ENCODE measurements at places on chromosomes 16 and 17. TPM values are rescaled to one million over a fixed set of nuclear protein-coding genes. Genes with fewer than 3 reads are reported as not detected.

Gene SKAP1
- 0.79 TPM for total RNA-seq

Gene ZNF830
- 25.5 TPM for total RNA-seq

Gene C1QL1
- total RNA-seq: not detected

Gene CSHL1
- total RNA-seq: not detected

Gene CCL17
- total RNA-seq: not detected

Gene CIITA
- 101 TPM for total RNA-seq

Gene TMEM186
- 18.1 TPM for total RNA-seq

Gene PLA2G10
- not detected for total RNA-seq

Gene CD7
- not detected for total RNA-seq

Gene ERBB2
- total RNA-seq: 11.4 TPM

Gene KRTAP1-5
- not detected for total RNA-seq
